ENCODE measurements at places on chromosomes 2 and 18.
A peak's percentile ranks its signal among the peaks of the same experiment; 100 is the strongest.

GRCh38 chr2:147045113-147045512 lies 799.7 kb upstream of the ACVR2A start:
- no peaks in the 10 kb centered on the region for H3K36me3 ChIP-seq
- H3K27ac ChIP-seq, result no peak overlapping the region
- H3K4me3 ChIP-seq, result no peak overlapping the region
- no peaks in the 10 kb centered on the region for H3K4me1 ChIP-seq
- no peaks in the 10 kb centered on the region for H3K27me3 ChIP-seq

- DNase-seq, result no peak
- H3K27ac ChIP-seq, result no peak overlapping the region
- no peak overlapping the region for H3K4me3 ChIP-seq
- no peaks in the 10 kb centered on the region for H3K36me3 ChIP-seq
Observed at GRCh38 chr2:129101186-129101585, 782.5 kb upstream of the HS6ST1 start.

DNA sequence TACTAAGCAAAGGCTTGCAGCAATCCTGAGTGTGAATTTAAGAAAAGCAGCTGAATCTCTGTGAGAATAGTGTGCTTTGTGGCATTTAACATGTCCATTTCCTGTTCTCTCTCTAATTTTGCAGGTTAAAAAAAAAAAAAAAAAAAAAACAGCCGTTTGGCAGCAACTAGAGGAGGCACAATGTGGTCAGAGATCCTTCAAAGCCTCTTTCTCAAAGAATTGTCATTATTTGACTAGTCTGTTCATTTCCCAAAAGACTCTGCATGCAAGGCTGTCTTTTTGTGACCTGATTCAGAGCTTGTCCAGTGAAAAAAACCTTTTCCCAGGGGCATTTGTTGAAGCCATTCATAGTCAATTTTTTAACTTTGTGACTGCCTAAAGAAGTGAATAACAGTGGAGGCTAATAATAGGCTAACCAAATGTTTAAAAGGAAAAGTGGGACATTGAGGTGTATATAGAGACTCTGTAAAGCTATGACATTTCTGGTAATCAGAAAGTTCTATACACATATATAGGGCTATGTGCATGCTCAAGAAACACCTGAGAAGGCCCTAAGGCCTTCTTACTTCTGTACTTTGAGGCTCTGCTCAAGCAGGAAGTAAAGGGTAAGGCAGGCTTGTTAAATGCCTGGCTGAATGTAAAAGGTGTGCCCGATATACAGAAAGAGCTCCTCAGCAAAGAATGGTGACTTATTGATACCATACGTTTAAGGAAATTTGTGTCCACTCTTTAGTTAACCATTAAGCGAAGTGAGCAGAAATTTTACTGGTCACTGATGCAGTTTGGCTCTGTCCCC lies 289.6 kb upstream of the RAB6C start:
- DNase-seq, result no peak
- peak overlapping the region; percentile 66 for H3K27ac ChIP-seq
- no peak overlapping the region for H3K4me3 ChIP-seq
- no peaks in the 10 kb centered on the region for H3K36me3 ChIP-seq

DNA sequence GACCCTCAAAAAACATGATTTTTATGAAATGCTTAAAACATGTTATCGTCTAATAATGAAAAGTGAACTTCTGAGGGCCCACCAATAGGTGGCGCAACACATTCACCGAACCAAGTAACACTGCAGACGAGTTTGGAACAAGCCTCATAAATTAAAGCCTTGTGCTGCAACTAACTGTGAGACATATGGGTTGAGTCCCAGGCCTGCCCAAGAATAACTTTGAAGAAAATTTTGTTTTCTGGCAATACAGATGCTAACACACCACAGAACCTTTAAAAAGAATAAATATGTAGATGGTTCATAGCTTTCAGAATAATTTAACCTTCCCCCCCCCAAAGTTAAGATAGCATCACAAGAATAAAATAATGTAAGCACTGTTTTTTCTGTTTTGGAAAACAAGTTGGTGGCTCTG lies 285.9 kb downstream of the RNF144A start:
- H3K27ac ChIP-seq, result no peak overlapping the region
- peak; percentile 69 for DNase-seq
- no peak overlapping the region for H3K4me3 ChIP-seq
- H3K4me1 ChIP-seq, result no peaks in the 10 kb centered on the region
- H3K36me3 ChIP-seq, result no peaks in the 10 kb centered on the region

DNA sequence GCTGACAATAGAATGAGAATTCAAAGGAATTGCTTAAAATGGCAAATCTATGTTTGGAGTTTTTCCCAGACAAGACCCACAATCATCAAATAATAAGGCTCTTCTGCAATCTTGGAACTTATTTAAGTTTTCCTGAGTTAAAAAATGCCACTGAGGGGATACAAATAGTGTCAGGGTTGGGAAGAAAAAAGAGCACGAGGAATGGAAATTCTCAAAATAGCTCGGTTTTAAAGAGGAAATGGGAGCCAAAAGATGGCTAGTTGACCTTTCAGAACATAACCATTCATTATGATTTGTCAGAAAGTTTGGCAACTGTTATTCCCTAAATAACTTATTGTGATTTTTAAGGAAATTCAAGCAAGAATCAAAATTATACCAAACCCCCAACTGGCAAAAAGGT lies 127.7 kb downstream of the RAPGEF4 start:
- H3K27me3 ChIP-seq, result peaks cover 9% of the 10 kb centered on the region
- no peaks in the 10 kb centered on the region for H3K36me3 ChIP-seq
- H3K4me3 ChIP-seq, result no peak overlapping the region
- H3K27ac ChIP-seq, result no peak overlapping the region

GRCh38 chr2:179525340-179525739 lies 260.7 kb upstream of the SESTD1 start:
- H3K27ac ChIP-seq, result no peak overlapping the region
- H3K36me3 ChIP-seq, result no peaks in the 10 kb centered on the region
- H3K4me3 ChIP-seq, result no peak overlapping the region
- H3K27me3 ChIP-seq, result no peaks in the 10 kb centered on the region

DNA sequence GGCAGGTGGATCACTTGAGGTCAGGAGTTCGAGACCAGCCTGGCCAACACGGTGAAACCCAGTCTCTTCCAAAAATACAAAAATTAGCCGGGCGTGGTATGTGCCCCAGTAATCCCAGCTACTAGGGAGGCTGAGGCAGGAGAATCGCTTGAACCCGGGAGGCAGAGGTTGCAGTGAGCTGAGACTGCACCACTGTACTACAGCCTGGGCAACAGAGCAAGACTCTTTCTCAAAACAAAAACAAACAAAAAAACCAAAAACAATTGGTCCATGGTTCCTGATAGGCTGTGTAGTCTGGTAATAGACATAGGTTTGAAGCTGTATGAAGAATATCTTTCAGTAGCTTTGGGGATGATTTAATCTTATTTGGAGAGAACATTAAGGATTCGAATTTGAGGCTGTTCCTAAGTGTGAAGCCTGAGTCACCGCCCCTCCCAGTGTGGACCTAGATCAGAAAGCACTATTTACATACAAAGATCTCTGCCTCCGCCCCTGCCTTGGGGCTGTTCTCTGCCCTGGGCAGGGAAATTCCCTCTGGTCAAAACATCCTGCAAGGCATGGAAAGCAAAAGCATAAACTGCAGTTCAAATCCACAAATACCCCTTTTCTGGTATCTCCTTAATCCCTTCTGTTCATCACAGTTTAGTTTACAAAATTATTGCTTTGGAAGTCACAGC lies 52.8 kb upstream of the PMAIP1 start:
- H3K27me3 ChIP-seq, result peaks cover under 1% of the 10 kb centered on the region
- H3K27ac ChIP-seq, result no peak overlapping the region
- no peak overlapping the region for H3K4me3 ChIP-seq
- DNase-seq, result no peak
- no peaks in the 10 kb centered on the region for H3K4me1 ChIP-seq

Data from naive thymus-derived CD8-positive, alpha-beta T cell (primary cell).